CD4-positive, alpha-beta T cell treated with Interleukin-15 for 4 hours (primary cell): ENCODE measurements at places on chromosomes 11 and 22.

GRCh38 chr22:43435851-43436811 is 24.3 kb downstream of the MPPED1 start:
- DNase-seq = no peak

DNA sequence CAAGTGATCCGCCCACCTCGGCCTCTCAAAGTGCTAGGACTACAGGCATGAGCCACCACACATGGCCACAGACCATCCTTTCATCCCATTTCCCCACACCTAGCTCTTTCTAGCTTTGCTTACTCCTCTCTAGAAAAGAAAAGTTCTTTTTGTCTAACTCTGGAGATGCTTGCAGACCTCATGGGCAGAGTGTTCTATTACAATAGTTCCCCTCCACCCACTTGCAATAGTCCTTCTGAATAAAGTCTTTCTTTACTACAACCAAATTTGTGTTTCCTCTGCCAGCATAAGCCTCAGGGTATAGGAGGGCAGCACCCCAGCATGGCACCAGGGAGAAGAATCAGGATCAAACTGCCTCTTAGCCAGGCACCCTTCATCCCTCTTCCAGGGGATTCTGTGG is 18.8 kb upstream of the RTL6 start:
- no peak for DNase-seq

DNA sequence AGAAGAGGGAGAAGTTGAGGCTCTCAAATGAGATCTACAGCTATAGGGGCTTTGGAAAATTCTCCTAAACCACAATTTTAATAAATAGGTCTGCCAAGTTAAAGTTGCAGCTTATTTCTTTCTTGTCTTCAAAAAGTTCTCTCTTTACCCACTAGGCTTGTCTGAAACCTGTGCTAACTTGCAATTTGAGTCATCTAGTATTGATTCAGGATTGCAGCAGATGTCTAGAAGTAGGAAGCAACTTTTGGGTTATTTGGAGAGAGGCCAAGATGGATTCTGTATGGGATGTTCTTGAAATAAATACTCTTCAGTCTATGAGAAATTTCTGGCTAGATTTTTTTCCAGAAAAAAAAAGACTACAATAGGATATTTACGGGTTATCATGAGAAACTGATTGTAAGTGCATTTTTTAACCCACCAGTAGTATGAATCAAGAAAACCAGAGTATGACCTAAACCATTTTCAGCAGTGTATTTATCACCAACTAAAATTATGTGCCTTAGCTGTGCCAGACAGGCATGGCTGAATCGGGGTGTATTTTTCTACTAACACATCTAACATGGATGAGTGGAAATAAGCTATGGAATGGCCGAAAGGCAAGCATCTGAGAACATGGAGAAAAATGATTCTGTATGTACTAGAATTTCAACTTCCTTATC is 4.9 kb upstream of the RAB38 start:
- DNase-seq = no peak

DNA sequence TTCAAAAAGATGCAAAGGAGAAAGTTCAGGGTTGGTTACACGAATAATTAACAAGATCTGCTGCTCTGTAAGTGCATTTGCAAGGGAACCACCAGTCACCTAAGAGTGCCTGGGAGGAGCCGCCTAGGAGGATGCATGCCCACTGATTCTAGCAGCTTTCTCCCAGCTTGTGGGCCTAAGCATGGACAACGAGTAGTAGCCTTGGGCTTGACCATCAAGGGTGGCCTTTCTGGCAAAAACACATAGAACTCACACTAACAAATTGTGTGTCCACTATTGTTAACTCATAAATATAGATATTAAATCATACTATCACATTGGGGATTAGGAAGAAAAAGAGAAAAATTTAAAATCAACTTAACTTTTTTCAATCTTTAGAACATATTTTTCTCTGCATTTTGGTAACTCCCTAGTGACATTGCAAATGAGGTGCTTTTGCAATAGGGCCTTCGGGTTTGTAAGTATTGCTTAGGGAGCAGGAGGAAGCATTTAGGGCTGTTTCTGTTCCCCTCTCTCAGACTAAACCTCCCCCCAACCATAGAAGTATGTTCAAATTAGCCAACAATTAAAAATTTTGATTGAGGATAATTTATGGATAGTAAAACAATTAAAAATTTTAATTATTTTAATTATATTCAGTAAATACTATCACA is 57.3 kb upstream of the CEP295 start:
- no peak for DNase-seq

DNA sequence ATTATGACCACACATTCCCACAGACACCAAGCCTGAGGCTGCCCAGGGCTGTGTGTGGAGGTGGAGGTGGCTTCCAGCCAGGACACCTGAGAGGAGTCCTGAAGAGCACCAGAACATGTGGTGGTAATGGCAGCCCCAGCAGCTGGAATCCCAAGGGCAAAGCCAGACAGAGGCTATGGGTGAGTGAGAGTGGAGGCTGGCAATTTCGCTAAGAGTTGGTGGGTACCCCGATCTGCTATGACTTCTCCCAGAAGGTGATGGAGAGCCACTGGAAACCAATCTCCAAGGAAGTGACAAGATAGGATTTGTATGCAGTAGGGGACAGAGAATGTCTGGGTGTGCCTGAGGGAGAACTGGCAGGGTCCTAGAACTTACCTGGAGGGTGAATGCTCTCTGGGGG is 69.3 kb upstream of the CLTCL1 start:
- DNase-seq = no peak

GRCh38 chr22:23218867-23219251 is 38.5 kb downstream of the BCR start:
- no peak for DNase-seq

- no peak for DNase-seq
These were observed 28.6 kb upstream of the PRAME start for GRCh38 chr22:22587577-22588188.

DNA sequence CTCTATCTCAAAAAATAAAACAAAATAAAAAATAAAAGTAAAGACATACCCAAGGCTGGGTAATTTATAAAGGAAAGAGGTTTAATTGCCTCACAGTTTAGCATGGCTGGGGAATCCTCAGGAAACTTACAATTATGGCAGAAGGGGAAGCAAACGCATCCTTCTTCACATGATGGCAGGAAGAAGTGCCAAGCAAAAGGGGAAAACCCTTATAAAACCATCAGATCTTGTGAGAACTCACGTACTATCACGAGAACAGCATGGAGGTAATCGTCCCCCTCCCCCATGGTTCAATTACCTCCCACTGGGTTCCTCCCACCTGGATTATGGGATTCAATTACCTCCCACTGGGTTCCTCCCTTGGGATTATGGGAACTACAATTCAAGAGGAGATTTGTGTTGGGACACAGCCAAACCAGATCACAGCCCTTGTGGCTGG is 8.3 kb upstream of the SSTR3 start:
- no peak for DNase-seq

DNA sequence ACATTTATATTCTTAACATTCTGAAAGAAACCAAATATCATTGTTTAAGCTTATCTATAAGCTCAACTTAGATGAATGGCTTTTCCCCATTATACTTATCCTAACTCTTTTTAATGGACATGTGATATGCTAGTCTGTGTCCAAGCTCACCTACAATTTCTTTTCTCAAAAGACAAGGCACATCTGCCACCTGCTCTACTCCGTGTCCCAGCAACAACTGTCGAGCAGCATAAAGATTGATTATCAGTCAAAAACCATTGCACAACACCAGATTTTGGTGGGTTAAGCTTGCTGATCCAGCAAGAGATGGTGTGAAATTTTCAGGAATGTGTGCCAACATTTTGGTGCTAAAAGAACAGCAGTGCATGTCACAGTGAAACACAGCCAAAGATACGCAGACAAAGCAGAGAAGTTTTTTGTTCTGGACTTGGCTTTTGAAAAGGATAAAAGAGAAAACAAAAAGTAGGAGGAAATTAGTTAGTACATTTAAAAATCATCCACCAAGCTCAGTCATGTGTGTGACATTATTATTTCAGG is 65.8 kb downstream of the DCDC1 start:
- no peak for DNase-seq

DNA sequence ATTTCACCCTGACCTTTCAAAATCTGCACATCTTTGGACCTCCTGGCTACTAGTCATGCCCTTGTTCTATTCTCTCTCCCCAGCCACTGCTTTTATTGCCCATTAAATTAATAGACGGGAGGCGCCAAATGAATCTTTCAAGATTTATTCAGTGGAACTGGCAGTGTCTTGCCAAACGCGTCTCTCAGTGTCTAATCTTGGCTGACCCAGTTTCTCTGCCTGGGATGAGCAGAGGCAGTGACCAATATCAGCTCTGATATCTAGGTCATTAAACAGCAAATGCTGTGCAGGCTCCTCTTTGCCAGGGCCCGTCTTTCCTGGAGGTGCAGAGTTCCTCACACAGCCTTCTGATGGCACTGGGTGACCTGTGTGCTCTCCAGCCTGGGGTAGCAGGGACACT is 74.0 kb downstream of the TRAF6 start:
- no peak for DNase-seq

DNA sequence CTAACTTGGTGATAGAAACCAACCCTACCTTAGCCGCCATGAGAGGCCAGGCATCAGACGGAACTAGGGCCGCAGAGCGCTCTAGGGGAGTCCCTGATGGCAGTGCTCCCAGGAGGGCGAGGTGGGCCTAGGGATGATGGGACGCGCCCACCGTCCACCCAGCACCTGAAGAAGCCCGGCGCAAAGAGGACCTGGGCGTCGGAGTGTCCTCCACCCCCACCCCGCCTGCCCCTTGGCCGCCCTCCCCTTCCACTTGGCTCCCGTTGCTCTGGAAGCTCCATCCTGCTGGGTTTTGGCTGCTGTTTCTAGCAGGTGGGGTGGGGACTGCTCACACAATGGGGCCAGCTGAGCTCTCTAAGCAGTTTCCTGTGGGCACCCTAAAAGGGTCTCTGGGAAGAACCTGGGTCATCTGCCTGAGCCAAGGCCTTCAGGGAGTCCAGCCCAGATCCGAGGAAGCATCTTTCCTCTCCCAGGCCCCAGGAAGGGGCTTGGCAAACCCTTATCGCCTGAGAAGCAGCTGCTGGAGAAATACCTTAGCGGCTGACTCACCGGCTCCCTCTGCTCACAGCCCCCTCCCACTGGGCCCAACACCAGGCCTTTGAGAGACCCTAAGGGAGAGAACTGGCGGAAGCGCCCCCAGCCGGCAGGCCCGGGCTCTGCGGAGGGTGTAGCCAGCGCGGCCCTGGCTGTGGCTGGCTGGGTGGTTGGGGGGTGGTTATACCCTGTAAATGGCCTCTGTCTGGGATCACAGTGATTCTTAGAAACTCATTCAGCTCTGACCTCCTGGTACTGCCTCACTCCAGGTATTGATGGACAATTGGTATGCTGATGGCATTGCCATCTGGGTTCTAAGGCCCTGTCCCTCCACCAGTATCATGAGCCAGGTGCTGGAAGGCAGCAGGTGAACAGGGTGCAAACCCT is 19.3 kb downstream of the CREB3L1 start:
- DNase-seq = no peak

DNA sequence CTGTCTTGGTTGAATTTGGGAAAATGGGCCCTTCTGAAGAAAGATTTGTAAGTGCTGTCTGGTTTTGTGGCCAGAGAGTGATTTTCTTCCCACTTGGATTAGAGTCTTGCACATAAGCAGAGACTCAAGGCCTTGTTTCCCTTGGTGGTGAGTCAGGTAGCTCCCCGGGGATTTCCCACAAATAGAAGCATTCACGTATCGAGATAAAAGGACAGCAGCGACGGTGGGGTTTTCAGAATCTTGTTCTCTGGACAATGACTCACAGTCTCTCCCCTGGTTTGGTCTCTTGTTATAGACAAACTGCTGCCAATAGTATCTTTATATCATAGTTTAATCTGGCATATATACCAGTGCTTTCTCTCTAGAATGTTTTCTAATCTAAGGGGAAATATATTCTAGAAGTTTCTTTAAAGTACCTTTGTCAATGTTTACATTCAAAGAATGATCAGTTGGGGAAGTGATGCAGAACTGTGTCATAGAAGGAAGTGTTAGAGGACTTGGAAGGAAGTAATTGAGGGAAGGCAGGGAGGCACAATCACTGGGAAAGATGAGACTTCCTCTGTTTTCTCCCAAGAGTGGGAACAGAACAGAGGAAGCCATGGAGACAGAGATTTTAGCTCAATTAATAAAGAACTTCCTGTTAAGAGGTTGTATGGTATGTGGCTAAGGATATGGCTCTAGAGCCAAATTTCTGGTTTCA is 18.1 kb downstream of the POLA2 start:
- DNase-seq = peak; percentile 57

- no peak for DNase-seq
These were observed 37.8 kb downstream of the SCGB1A1 start for GRCh38 chr11:62456630-62457029.

GRCh38 chr11:12599408-12600143 is 74.6 kb upstream of the TEAD1 start:
- DNase-seq = peak; percentile 21

- DNase-seq = no peak
These were observed 8.6 kb upstream of the INCENP start for GRCh38 chr11:62115085-62115694.

DNA sequence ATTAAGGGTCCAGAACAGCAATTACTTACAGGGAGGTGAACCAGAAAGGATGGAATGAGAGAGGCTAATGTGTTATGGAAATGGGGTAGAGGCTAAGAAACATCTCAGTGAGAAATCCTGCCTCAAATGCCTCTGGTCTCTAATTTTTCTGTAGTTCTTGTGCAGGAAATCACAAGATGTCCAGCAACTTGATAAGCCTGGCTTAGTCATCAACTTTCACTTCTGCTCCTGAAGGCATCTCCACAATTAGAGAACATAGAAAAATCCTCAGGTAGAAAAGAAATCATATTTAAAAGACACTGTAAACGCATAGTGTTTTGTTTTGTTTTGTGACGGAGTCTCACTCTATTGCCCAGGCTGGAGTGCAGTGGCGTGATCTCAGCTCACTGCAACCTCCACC is 18.7 kb downstream of the MRGPRX4 start:
- DNase-seq = no peak

- DNase-seq = no peak
These were observed 186.3 kb downstream of the C11orf91 start for GRCh38 chr11:33514079-33514925.

DNA sequence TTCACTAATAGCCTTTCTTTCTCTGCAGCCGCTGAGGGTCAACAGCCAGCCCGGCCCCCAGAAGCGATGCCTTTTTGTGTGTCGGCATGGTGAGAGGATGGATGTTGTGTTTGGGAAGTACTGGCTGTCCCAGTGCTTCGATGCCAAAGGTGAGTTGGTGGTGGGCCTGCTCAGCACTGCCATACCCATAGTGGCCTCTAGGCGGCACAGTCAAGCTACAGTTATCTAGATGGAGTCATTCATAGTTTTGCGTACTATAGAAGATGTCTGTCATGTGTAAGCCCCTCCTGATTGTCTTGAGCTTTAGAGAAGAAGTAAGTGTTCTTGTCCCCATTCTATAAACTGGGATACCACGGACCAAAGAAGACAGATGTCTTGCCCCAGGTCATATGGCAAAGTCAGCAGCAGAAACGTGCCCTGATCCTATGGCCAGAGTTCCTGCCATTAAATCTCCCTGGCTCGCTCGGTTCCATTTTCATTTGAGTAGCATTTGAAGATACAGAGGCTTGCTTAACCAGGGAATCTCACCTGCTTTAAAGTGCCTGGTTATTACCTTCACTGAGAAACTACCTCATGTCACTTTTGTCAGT is 42.1 kb upstream of the CRTAM start:
- DNase-seq = peak; percentile 65
